ENCODE measurements at places on chromosomes 16 and 17.

- DNase-seq, result no peak
Measured at GRCh38 chr16:3550851-3551847, 26.1 kb downstream of the NLRC3 start.

- DNase-seq, result no peak
Measured at GRCh38 chr16:85330694-85331188, 218.5 kb upstream of the CIBAR2 start.

- no peak for DNase-seq
Measured at GRCh38 chr16:1913327-1914083, 4.7 kb downstream of the HS3ST6 start.

DNA sequence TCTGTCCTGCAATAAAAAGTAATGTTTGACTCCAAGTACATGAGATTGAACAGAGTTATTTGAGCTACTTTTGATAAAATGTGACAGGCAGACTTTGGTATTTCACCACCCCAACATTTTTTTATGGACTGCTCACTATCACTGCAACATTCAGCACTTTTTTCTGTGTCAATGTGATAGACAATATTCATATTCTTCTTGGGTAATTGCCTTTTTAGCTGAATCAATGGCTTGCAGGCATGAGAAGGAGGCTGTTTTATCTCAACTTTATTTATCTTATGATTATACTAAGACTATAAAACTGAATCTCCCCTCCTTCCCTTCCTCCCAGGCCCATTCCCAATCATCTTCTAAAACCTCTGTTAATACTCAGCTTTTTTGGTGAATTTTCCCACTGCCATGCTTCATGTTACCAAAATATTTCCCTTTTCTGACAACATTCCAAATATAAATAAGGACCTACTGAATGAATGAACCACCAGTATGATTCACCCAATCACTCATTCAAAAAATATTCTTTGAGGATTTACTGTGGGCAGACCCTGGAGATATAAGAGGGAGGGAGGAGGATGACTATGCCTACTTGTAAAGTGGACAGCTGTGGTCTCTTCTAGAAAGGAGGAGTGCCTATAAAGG is 67.6 kb downstream of the CDH13 start:
- DNase-seq, result no peak

GRCh38 chr16:50001144-50001543 is 23.9 kb upstream of the CNEP1R1 start:
- no peak for DNase-seq

DNA sequence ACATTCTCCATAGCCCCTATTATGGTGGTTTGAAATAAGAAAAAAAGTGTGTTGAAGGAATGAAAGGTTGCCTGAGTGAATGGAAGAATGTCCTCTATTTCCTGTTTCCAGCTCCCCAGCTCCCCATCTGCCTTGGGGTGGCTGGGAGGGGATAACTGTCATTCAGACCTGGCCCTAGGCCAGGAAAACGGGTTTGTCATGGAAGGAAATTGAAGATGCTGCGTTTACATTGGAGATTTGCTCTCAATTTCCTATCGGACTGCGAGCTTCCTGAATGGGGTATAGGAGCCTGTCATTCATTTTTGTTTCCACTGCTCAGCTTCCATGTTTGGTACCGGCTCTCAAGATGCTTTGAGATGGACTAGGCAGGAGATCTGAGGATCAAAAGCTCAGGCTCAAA is 2.2 kb upstream of the FZD2 start:
- DNase-seq, result no peak

DNA sequence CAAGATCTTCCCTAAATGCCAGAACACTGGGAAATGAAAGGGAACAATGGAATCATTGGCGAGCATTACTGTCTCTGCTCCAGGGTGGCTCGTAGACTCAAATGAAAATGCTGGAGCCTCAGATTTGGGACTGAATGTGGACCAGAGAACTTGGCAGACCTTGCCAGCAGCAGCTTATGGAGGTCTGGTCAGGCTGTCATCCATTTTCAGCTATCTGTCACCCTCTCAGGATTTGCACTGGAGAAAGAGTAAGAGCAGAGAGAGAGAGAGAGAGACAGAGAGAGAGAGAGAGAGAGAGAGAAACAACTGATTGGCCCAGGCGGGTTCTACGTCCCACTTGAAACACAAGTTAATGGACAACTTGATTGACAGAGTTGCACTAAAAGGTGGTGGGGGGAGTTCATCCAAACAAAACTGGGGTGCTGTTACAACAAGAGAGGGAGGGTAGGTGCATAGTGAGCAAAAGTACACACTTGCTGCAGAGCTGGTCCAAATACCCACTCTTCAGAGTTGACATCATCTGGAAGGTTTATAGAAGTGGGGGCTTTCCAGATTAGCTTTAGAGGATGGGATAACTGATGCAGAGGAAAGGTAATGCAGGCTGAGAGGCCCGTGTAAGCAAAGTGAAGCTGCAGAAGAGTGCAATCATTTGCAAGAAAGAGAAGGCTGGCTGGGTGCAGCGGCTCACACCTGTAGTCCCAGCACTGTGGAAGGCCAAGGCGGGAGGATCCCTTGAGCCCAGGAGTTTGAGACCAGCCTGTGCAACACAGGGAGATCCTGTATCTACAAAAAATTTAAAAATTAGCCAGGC is 16.5 kb upstream of the NSMCE1 start:
- DNase-seq, result no peak

DNA sequence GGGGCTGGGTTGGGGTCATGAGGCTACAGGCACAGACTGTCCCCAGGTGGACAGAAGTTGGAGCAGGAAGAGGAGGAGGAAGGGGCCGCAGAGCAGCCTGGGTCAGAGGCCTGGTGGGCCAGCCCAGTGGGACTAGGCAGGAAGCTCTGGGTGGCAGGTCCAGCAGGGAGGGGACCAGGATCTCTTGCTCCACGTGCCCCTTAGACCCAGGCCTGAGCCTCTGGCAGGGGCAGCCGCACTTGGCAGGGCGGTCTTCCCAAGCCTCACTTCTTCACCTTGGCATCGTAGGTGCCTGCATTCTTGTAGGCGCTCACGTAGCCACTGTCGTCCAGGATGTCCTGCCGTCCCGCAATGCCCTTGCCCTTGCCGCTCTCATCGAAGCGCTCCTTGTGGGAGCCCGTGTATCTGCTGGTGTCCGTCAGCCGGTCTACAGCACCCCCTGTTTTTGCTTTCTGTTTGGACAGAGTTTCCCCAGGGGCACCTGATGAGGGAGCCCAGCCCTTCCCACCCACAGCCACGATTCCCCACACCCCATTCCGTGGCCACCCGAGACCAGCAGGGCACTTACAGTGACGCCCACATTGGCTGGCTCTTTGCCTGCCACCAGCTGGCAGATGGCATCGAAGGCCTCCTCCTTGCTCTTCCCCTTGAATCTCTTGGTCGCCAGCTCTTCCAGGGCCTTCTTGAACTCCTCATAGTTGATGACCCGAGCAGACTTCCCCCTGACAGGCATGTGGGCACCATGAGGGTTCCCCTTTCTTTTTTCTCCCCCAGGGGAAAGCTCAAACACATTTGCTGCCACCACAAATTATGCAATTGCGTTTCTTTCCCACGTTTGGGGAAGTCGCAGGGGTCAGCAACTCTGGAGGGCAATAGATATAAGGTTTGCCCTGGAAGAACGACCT is 3.1 kb downstream of the TPPP3 start:
- no peak for DNase-seq

DNA sequence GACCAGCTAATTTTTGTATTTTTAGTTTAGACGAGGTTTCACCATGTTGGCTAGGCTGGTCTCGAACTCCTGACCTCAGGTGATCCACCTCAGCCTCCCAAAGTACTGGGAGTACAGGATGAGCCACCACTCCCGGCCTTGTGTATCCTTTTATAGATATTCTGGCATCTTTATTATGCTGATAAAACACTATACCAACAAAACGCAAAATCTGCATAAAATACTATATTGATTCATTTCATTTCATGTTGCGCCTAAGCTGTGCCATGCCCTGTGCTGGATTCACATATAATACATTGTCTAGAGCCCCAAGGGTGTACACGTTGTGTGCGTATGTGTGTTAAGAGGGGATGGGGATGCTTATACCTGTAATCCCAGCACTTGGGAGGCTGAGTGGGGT is 3.8 kb upstream of the UBE2Z start:
- no peak for DNase-seq

- no peak for DNase-seq
Measured at GRCh38 chr16:68752602-68753001, 15.5 kb downstream of the CDH1 start.

DNA sequence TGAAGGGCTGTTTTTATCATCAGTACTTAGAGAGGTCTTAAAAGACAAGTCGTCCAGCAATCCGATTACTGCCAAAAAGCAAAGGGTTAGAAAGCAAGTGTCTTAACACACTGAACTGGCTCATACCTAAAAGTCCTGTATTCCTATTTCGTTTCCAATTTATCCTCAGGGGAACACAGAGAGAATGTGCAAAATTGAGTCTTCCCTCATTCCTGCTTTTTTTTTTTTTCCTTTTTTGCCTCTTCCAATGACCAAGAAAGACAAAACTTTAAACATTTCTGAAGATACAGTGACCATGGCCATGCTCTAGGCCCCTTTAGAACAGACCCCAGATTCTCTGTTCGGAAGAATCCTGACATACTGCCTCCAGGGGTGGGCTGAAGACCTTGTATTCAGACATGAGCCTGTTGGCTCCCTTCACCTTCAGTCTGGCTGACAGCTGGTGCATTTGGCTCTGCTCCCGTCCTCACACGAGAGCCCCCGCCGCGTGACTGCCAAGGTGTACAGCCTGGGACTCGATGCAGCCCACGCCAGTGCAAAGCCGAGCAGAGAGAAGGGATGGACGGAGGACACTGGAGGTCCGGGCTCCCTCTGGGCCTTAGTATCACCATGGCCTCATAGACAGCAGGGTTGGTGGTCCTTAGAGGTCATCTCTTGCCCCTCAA is 47.0 kb downstream of the COTL1 start:
- DNase-seq, result no peak

DNA sequence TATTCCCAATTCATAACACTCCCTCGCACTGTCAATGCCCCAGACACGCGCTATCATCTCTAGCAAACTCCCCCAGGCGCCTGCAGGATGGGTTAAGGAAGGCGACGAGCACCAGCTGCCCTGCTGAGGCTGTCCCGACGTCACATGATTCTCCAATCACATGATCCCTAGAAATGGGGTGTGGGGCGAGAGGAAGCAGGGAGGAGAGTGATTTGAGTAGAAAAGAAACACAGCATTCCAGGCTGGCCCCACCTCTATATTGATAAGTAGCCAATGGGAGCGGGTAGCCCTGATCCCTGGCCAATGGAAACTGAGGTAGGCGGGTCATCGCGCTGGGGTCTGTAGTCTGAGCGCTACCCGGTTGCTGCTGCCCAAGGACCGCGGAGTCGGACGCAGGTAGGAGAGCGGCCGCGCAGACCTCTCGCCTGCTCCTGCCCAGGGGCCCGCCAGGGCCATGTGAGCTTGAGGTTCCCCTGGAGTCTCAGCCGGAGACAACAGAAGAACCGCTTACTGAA is at the start of gene GRN:
TSS of gene GRN (plus strand) at position 364 of the 515 bp plus-strand sequence. CDS start 3,863 bp downstream, outside the sequence.
- DNase-seq, result peak; percentile 70

- DNase-seq, result no peak
Measured at GRCh38 chr16:80792031-80792430, 12.4 kb downstream of the CDYL2 start.

DNA sequence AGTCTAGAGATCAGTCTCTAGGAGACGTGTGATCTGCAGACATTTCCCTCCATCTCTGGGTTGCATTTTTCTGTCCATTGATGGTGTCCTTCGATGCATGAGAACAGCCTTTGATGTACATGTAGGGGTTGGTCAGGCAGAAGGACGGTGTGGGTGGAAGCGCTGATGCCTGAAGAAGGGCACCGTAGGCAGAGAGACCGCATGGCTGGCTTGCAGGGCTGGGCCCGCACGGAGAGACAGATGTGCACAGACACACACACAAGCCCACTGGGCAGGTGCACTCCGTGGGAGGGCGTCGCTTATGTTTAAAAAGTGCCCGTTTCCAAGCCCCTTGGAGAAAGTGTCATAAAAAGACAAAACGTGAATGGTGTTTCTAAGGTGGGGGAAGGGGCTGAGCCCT is 15.7 kb upstream of the WFIKKN1 start:
- DNase-seq, result no peak

GRCh38 chr16:55992551-55992950 is 117.4 kb upstream of the CES5A start:
- DNase-seq, result no peak

GRCh38 chr17:68594552-68594951 is 6.6 kb downstream of the FAM20A start:
- no peak for DNase-seq

DNA sequence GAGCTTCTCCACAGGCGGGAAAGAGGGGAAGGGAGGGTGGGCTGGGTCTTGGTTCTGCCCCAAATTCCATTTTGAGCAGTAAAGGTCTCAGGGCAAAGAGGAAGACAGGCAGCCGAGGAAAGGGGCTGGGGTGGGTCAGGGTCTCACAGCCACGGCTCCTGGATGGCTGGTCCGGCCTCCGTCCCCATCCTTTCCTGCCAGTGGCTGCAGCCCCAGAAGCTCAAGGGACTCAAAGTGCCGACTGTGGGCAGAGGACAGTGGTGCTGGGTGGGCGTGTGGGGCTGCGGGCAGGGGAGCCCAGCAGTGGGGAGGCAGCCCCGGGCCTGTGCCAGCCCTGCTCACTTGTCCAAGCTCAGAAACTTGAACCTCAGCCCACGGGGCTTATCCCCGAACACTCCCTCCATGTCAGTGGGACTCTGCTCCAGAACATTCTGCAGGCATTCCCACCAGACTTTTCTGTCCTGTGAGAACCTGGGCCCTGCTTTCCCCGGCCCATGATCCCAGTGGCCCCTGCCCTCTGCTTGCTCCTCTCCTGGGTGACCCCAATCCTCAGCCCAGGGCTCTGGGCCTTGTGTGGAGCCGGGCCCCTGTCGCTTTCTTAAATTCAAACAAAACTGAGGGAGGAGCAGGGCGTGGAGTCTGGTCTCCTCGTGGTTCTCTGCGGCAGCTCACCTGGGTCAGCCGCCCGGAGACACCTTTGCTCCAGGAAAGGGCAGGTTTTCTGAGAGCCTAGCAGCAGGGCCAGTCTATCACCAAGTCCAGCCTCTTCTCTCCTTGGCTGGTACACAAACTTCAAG is 117.8 kb upstream of the METRNL start:
- no peak for DNase-seq

DNA sequence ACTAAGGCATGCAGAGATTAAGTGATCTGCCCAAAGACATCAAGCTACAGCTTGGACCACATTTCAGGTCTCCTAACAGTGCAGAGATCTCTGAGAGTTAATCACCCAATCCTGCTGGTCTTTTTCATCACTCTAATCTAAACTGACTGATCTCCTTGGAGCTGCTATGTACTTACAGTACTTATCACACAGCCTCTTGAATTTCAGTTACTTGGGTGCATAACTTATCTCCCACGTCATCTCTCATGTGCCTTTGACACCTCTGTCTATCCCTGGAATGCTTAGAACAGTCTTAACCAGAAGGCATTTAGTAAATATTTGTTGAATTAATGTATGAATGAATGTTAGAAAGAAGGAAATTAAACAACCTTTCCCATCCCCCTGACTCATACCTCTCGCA is 139.0 kb downstream of the SNX11 start:
- no peak for DNase-seq

DNA sequence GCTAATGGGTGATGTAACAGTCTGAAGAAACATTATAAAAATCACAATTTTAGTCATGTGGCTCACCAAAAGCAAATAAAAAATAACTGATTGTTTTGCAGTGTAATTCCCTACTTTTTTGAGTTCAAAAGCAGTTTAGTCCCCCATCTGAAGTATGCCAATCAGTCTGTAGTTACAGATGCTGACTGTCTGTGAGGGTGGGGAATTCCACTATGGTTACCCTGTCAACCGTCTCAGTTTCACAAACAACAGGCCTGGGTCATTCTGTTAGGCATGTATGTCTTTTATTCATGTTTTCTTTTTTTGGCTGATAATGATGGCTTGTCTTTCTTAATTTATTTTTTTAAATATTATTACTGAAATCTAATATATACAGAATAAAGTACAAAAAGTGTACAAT is 69.3 kb downstream of the STXBP4 start:
- DNase-seq, result no peak

- DNase-seq, result peak; percentile 42
Measured at GRCh38 chr17:15502369-15503112, 35.1 kb upstream of the CDRT4 start.

Data from activated naive CD8-positive, alpha-beta T cell treated with anti-CD3 and anti-CD28 coated beads, Interleukin-2, amount 50 U/mL, for 16 hours (primary cell).